Amniotic epithelial cell (primary cell): ENCODE measurements at places on chromosomes 2 and 18.

DNA sequence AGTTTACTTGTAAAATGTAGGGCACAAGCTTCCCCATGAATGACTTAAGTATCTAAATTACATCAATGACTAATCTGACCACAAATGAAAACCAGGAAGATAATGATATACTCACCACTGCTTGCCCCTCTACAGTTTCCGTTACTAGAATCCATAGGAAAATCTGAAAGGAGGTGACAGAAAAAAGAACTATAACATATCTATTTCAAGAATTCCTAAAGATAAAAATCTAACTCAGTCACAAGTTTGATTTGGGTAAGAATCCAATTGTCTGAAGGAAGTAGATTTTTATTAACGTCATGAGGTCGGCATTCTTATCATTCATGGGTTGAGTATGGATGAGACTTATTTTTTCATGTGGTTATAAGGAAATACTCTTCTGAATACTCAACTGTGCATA is 7.8 kb downstream of the FRZB start:
- peak; percentile 78 for DNase-seq

DNA sequence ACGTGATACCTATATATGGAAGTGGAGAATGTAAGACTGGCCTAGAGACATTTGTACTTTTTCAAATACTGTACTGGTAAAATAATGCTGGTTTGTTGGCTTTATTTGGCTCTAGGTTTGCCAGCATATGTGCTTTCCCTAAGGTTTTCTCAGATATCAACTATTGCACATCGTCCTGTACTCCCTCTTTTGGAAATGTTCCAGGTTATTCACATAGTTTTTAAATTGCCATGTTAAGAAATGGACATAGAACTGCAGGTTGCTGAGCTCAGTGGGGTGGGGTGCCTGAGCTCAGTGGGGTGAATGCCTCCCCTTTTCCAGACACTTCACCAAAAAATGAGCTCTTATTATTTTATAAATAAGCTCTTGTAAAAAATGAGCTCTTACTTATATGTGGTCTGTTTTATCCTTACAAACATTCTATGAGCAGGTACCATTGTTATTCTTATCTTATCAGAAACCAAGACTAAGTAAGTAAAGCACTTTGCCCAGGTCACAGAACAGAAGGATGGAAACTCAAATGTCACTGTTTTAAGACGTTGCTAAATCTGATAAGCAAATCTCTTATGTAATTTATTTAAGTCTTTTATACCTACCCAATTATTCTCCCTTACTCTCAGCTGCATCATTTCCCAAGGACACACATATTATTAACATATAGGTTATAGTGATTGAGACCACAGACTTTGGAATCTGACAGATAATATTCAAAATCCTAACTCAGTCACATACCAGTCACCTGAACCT is 99.0 kb downstream of the CPS1 start:
- peak; percentile 2 for DNase-seq

DNA sequence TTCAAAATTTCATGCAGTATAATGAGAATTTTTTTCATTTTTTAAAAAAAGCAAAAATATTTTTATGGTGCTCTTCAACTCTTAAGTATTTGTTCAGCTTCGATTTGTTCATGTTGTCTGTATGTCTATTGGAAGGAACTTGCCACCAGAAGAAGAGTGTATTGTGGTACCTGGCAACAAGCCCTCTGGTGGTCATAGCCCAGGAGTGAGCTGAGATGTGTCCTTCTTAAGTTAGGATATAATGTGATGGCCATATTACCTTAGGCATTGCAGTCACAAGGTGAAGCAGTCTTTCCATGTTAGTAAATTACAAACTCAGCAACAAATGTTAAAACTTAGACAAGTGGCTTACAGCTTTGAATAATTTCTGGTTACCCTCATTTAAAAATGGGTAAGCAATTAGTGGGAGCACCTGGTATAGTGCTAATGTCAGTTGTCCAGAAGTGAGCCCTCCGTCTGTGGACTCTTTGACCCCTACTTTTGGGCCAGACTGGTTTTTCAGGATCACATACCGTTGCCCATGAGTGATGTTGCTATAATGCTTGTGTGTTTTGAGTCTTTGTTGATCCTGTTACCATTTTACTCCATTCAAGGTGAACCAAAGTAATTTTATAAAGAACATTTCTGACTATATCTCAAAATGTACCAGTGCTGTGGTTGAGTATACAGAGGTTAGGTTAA is 57.4 kb downstream of the MYO1B start:
- DNase-seq: no peak

GRCh38 chr2:132604561-132604960 is 65.4 kb downstream of the LYPD1 start:
- no peak for DNase-seq

DNA sequence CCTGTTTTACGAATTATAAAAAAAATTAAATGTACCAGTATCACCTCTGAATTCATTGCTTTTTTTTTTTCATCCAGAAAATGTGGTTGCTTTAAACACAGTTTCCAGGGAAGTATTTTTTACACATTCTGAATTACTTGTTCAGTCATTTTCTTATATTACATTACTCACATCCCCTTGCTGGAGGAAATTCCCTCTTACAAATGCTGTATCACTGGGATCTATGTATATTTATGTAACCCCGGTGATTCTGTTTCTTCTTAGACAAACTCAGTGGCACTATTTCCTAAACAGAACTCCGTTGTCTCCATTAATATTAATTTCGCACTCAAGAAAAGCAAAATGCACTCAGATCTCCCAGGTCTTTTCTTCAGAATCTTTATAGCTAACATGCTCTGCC is 1078.5 kb upstream of the ZEB2 start:
- DNase-seq: no peak

DNA sequence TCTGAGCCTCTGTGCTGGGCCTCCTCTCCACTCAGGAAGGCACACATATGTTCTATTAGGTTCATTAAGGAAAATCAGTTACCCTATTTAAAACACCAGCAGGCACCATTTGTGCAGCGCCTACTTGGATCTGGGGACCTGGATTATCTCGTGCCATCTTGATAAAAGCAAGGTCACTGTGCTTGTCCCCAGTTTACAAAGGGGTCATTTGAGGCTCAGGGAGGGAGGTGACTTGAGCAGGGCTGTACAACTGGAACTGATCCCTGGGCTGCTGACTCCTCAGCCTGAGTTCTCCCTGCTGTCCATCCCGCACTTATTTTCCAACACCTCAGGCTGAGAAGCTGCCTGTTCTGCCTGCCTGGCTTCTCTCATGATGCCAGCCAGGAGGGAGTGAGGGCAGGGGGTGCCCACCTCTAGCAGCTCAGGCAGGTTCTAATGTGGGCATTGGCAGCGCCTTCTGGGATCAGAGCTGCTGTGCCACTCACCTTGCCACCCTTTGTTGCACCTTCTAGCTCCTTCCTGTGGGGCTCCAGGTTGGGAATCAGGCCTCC is 120.3 kb downstream of the GLI2 start:
- no peak for DNase-seq

DNA sequence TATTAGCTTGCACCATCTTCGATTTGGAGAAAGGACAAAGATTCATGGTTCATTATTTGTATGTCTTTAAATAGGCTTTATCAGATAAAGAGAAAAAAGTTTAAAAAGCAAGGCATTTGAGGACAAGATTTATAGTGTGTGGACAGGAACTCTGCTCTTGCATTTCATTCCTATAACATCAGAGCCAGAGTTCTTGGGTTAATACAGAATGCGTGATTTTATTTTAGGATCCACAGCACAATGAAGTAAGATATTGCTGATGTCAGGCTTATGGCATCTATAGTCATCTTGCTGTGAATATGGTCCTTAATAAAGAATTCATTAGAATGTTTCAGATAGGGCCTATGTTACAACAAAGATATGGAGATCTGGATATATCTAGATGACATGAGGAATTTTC is 19.7 kb downstream of the RASGRP3 start:
- DNase-seq: no peak

- DNase-seq: no peak
These were observed 268.0 kb downstream of the CYP26B1 start for GRCh38 chr2:71879509-71880184.

- DNase-seq: peak; percentile 66
These were observed 20.1 kb downstream of the IL1RL1 start for GRCh38 chr2:102331311-102331980.

DNA sequence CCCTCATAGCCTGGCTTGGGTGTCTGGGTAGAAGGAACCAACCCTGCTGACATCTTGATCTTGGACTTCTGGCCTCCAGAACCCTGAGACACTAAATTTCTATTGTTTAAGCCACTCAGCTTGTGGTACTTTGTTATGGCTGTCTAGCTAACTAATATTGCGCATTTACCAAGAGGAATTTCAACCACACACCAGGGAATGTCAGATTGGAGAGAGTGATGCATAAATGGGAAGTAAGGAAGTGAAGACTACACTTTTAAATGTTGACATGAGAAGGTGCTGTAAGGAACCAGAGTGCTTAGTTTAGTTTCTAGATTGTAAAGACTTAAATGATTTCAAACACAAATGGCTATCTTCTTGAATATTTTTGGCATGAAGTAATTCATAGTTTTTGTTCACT is 98.9 kb upstream of the ITGB6 start:
- peak; percentile 73 for DNase-seq

GRCh38 chr18:21805771-21806366 is 65.3 kb downstream of the MIB1 start:
- no peak for DNase-seq

DNA sequence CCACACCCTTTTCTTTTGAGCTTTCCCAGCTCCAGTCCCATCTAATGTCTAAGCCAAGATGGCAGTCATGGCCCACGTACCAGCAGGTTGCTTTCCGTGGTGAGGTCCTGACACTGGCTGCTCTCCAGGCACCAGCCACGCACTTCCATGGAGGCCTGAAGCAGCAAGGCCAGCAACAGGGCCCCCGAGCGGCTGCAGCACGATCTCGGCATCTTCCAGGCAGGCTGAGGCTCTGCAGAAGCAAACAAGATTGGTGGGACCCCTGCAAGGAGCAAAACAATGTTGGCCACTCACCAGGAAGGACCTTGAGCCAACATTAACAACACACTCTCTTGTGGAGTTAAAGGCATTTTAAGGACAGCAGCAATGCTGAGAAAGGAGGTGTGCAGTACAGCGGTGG is 3.8 kb downstream of the POMC start:
- no peak for DNase-seq

- peak; percentile 42 for DNase-seq
These were observed 17.8 kb upstream of the ATL2 start for GRCh38 chr2:38394903-38395341.

DNA sequence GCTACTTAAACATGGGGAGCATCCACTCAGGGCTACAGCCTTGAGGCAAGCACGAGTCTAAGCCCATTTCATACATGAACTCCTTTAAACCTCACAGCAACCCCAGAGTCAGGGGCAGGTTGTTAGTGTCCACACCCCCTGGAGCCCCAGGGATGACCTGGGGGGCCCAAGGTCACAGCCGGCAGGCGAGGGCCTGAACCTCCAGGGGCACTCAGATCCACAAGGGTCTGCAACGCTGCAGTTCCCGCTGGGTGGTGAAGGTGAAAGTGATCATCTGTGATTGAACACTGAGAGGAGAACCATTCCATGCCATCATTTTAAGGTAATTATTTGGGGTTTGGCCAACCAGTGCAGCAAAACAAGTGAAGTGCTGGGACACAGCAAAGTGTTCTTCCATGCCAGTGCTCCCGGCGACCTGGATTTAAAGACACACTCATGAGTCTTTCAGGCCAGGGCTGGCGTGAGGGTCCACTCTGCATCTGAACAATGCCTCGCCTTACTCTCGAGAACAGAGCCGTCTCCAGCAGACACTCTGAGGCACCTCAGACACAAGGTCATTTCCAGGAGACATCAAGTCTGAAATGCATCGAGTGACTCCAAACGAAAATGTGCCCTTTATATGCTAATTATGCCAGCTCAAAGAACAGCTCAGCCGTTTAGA is 61.6 kb upstream of the SNTG2 start:
- DNase-seq: no peak

GRCh38 chr2:147792966-147793617 is 51.7 kb upstream of the ACVR2A start:
- DNase-seq: peak; percentile 92

- peak; percentile 98 for DNase-seq
These were observed 260.3 kb downstream of the AFF3 start for GRCh38 chr2:99881901-99882591.

GRCh38 chr2:37869304-37869703 is 55.8 kb upstream of the RMDN2 start:
- DNase-seq: no peak

- no peak for DNase-seq
These were observed 68.3 kb downstream of the PTPN4 start for GRCh38 chr2:119827866-119828507.

DNA sequence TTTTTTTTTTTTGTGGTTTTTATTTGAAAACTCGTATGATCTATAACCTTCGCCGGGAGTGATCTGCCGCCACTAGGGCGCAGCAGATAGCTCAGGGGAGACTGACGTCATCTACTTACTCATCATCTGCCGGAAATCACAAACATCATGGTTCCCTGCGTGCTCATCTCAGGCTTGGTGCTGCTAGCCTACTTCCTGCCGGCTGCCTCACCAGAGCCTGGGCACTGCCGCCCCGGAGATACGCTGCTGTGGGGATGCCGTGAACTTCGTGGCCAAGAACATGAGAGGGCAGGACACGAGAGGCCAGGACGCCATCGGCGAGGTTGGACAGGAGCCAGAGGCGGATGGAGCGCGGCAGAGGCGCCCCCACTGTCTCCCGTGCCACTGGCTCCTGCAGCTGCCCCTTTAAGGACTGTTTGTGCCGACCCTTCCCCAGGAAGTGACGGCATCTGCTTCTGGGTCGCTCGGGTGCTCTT is 68.8 kb downstream of the DOK6 start:
- DNase-seq: peak; percentile 1
